PC-3 (cell line): ENCODE measurements at places on chromosomes 13 and 19.

DNA sequence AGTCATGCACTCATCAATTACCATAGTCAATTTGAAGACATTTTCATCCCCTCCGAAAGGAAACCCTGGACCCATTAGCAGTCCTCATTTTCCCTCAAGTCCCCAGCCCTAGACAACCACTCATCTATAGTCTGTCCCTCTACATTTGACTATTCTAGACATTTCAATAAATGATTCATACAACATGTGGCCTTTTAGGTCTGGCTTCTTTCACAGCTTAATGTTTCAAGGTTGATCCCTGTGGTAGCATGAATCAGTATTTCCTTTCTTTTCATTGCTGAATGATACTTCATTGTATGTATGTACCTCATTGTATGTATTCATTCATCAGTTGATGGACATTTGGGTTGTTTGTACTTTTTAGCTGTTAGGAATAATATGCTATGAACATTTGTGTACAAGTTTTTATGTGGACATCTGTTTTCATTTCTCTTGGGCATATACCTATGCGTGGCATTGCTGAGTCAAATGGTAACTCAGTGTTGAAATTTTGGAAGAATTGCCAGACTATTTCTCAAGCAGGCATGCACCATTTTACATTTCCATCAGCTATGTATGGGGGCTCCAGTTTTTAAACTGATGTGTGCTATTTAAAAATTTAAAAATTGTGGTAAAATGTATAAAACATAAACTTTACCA is 18.4 kb downstream of the SPATA13 start:
- H3K36me3 ChIP-seq: no peaks in the 10 kb centered on the region
- H3K27me3 ChIP-seq: no peaks in the 10 kb centered on the region
- peaks cover 10% of the 10 kb centered on the region for H3K4me1 ChIP-seq
- H3K4me3 ChIP-seq: no peak overlapping the region
- DNase-seq: peak; percentile 37

GRCh38 chr19:29119590-29119989 is 93.4 kb downstream of the UQCRFS1 start:
- H3K36me3 ChIP-seq: no peaks in the 10 kb centered on the region
- no peak for DNase-seq
- H3K4me1 ChIP-seq: no peaks in the 10 kb centered on the region
- H3K27me3 ChIP-seq: no peaks in the 10 kb centered on the region
- no peak overlapping the region for H3K27ac ChIP-seq

DNA sequence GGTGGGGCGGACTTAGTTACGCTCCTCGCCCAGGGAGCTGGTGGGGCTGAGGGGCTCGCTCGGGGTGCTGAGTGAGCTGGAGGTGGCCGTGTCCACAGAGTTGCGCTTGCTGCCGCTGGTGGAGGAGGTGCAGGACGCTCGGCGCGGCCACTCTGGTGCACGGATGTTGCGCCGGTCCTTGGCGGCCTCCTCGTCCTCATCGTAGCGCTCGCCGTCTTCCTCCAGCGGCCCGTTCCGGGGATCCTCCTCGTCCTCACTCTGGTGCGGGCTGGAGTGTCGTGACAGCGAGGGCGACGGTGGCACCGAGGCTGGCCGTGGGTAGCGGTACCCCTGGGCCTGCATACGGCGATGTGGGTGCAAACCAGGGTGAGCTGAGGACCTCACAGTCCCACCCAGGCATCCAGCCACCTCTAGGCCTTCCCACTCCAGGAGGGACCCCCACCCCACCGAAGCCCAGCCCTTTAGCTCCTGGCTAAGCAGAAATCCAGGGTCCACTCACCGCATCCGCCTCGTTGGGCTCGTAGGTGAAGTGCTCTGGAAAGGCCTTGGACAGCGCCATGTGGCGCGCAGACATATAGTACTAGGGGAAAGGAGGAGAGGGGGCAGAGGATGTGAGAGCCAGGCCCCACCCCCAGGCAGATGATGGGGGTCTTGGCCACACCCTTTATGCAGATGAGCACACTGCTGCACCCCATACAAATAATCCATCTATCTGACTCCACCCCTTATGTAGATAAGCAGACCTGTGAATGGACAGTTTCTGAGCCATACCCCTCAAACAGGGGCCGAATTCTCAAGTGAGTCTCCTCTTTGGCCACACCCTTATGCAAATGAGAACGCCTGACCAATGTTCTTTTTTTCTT is 4.4 kb downstream of the FTL start:
- no peak for DNase-seq
- H3K4me3 ChIP-seq: no peak overlapping the region
- H3K27me3 ChIP-seq: no peaks in the 10 kb centered on the region
- H3K27ac ChIP-seq: no peak overlapping the region
- peaks cover 17% of the 10 kb centered on the region; the same call in 1 of the 2 replicates for H3K36me3 ChIP-seq

DNA sequence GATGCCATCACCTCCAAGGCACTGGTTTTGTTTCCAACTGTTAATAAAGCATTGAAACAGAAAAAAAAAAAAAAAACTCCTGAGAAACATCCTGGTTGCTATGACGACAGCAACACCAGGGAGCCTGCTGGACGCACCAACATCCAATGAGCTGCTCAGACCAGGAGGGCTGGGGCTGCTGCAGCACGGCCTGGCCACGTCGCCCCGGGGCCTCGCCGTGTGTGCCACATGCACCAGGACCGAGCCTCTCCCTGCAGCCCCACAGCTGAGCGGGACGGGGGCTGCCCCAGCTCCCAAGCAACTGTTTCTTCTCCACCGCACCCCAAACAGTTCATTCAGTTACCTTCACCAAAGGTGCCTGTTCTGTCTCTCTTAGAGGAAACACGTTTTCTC is 54.5 kb downstream of the RASA3 start:
- DNase-seq: no peak
- peaks cover 15% of the 10 kb centered on the region for H3K4me1 ChIP-seq
- H3K27me3 ChIP-seq: no peaks in the 10 kb centered on the region
- peak overlapping the region; percentile 28; the same call in 1 of the 2 replicates for H3K4me3 ChIP-seq

GRCh38 chr19:30086916-30087315 is 144.9 kb downstream of the URI1 start:
- no peak for DNase-seq
- H3K27me3 ChIP-seq: 0 out of 2 replicates have a peak, but pooled peaks cover 16% of the 10 kb centered on the region
- no peak overlapping the region for H3K4me3 ChIP-seq
- H3K36me3 ChIP-seq: no peaks in the 10 kb centered on the region

- no peak overlapping the region for H3K4me3 ChIP-seq
- no peaks in the 10 kb centered on the region for H3K4me1 ChIP-seq
- peak; percentile 75 for DNase-seq
- H3K27ac ChIP-seq: no peak overlapping the region
- H3K36me3 ChIP-seq: no peaks in the 10 kb centered on the region
These were observed 5.3 kb upstream of the CEACAM21 start for GRCh38 chr19:41570639-41571112.

GRCh38 chr19:5787409-5788182 is 3.0 kb upstream of the PRR22 start:
- peaks cover 45% of the 10 kb centered on the region for H3K36me3 ChIP-seq
- peaks cover 8% of the 10 kb centered on the region for H3K4me1 ChIP-seq
- H3K27me3 ChIP-seq: no peaks in the 10 kb centered on the region
- H3K27ac ChIP-seq: no peak overlapping the region
- no peak overlapping the region for H3K4me3 ChIP-seq

- H3K27ac ChIP-seq: no peak overlapping the region
- no peaks in the 10 kb centered on the region for H3K27me3 ChIP-seq
- DNase-seq: no peak
- H3K4me1 ChIP-seq: no peaks in the 10 kb centered on the region
These were observed 45.1 kb downstream of the OLFM4 start for GRCh38 chr13:53073711-53074110.

- H3K4me3 ChIP-seq: no peak overlapping the region
- H3K27ac ChIP-seq: no peak overlapping the region
- DNase-seq: no peak
- H3K27me3 ChIP-seq: peaks cover 27% of the 10 kb centered on the region
These were observed 17.7 kb upstream of the WASF3 start for GRCh38 chr13:26539738-26540292.

- no peak overlapping the region for H3K27ac ChIP-seq
- H3K36me3 ChIP-seq: no peaks in the 10 kb centered on the region
- DNase-seq: no peak
- no peaks in the 10 kb centered on the region for H3K4me1 ChIP-seq
- no peaks in the 10 kb centered on the region for H3K27me3 ChIP-seq
These were observed 115.6 kb upstream of the NBEA start for GRCh38 chr13:34826432-34826831.

DNA sequence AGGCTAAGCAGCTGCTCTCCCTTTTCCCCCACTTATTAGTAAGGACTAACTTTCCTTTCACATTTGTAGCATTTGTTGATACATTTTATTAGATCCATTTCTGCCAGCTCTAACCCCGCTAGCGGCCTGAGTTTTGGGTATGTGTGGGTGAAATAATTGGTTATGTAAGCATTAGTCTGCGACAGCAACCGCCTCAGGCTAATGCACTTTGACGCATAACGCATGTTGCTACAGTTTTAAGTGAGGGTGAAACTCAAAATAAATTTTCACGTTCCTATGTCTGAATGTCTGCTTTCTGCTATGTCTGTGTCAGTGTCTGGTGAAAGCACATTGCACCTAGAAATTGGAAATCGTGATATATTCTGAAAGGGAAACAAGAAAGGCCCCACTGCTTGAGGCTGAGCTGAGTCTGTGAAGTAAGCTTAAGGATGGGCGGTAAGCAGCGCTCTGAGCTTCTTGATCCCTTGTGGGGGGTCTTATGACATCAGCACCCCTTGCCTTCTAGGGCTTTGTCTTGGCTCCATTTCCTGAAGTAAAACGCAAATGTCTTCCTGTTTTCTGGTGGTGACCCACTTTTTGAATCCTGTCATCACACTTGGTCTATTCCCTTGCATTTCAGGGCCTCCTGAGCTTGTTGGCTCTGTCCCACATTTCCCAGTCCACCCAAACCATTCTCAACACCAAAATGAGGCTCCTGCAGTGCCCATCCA is 648.3 kb upstream of the ARGLU1 start:
- H3K4me3 ChIP-seq: no peak overlapping the region
- H3K4me1 ChIP-seq: 0 out of 2 replicates have a peak, but pooled peaks cover 4% of the 10 kb centered on the region
- DNase-seq: no peak
- no peaks in the 10 kb centered on the region for H3K27me3 ChIP-seq

GRCh38 chr13:72109863-72110262 is 242.9 kb upstream of the DACH1 start:
- H3K4me1 ChIP-seq: peaks cover 18% of the 10 kb centered on the region
- H3K27me3 ChIP-seq: no peaks in the 10 kb centered on the region
- peak overlapping the region; percentile 57 for H3K27ac ChIP-seq
- H3K36me3 ChIP-seq: no peaks in the 10 kb centered on the region
- peak overlapping the region; percentile 44 for H3K4me3 ChIP-seq

- H3K36me3 ChIP-seq: no peaks in the 10 kb centered on the region
- H3K4me3 ChIP-seq: no peak overlapping the region
- no peaks in the 10 kb centered on the region for H3K27me3 ChIP-seq
- H3K4me1 ChIP-seq: no peaks in the 10 kb centered on the region
- H3K27ac ChIP-seq: no peak overlapping the region
These were observed 853.0 kb downstream of the SLITRK6 start for GRCh38 chr13:84946192-84946591.

DNA sequence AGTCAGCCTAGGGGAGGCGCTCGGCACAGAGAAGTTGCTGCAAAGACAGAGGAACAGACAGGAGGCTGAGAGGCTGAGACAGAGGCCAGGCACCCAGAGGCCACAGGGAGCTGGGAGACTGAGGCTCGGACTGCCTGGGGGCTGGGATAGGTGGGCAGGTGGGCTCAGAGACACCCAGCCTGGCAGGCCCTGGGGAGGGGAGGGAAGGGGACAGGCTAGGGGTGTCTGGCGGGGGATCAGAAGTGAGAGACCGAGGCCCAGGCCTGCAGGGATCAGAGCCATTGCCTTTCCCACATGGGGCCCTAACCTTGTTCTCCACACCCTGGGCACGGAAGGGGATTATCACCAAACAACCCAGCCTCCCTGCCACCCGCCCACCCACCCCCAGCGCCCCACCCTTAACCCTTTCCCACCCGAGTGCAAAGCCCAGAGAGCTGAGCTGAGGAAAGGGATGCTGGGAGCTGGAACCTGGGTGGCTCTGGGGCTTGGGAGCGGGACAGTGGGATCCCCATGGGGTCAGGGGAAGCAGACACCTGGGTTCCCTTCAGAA is 1.3 kb downstream of the NTN5 start:
- no peak overlapping the region for H3K4me3 ChIP-seq
- no peak for DNase-seq
- H3K27me3 ChIP-seq: no peaks in the 10 kb centered on the region
- no peaks in the 10 kb centered on the region for H3K4me1 ChIP-seq

- no peak overlapping the region for H3K4me3 ChIP-seq
- no peaks in the 10 kb centered on the region for H3K36me3 ChIP-seq
- H3K27ac ChIP-seq: peak overlapping the region; percentile 68
- no peak for DNase-seq
These were observed 503.4 kb downstream of the TBC1D4 start for GRCh38 chr13:74978591-74978990.
